ENCODE measurements at places on chromosomes 7 and 10. TPM values are rescaled to one million over a fixed set of nuclear protein-coding genes. Genes with fewer than 3 reads are reported as not detected.

DNA sequence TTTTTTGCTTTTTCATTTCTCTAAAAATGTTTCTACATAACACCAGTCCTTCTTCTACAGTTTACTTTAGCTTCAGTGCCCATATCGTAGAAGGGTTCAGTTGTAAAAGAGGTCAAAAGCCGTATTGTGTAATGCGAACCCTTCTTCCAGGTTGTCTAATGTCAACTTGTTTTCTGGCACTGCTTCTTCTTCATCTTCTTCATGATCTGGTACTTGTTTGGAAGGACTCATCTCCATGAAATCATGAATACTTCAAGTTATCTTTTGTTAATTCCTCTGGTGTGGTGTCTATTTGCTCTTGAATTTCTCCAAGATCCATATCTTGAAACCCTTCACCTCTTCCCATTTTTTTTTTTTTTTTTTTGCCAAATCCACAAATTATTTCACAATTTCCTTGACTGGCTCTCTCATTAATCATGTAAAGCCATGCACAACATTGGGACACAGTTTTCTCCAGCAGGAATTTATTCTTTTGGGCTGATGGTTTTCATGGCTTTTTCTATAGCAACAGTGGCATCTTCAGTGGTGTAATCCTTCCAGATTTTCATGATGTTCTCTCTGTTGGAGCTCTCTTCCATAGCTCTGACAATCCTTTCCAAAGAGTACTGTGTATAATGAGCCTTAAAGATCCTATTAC lies 85.1 kb downstream of the CPED1 start:
- DNase-seq: no peak

DNA sequence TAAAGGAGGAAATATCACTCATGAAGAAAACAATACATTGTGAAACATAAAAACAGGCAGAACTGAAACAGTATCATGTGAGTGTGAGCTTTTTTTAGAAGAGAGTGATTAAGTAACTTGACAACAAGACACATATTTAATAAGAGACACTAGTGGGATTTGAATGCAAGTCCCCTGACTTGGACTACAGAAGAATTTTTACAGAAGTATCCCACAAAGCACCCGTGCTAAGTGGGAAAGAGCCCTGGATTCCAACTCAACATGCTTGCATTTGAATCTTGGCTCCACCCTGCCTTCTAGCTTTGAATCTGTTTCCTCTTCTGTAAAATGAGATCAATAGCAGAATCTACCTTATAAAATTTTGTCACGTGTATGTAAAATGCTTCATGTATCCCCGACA lies 166.2 kb downstream of the ZNF365 start:
- DNase-seq: no peak

GRCh38 chr10:20890491-20891337 lies 6.4 kb downstream of the NEBL start:
- DNase-seq: peak; percentile 70

GRCh38 chr10:77591238-77591880 lies 46.2 kb downstream of the KCNMA1 start:
- no peak for DNase-seq

DNA sequence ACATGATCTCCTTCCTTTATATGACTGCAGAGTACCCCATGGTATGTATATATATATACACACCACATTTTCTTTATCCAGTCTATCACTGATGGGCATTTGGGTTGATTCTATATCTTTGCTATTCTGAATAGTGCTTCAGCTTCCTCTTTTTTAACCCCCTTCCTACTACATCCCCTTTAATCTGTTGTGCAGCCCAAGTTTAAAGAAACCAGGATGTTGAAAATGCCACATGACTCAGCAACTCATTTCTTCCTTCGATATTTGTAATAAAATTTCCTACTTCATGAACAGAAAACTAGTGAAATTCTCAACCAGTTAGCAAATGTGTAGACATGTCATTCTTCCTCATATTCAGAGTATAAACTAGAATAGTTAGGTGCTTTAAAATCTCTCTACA lies 1245.7 kb upstream of the SORCS1 start:
- DNase-seq: no peak

DNA sequence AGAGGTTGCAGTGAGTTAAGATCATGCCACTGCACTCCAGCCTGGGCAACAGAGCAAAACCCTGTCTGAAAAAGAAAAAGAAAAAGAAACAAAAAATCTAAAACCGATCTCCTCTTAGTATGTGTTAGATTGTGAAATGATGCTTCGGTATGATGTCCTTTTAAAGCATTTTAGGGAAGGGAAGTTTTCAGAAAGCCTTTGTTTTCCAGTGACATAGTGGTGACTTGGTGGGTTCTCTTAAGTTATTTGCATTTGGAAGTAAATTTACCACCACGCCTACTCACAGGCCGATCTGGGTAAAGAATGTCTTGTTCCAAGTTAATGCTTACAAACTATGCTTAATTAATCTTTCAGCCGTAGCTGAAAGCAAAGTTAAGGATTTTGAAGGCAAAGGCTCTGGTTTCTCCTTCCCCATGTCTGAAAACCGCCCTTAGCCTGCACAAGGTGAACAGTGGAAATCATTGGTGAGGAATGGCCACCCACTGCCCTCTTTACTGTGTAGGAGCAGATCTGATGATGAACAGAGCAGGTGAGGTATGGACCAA lies 10.7 kb downstream of the MTURN start:
- no peak for DNase-seq

GRCh38 chr10:79181227-79181626 lies 112.5 kb downstream of the ZMIZ1 start:
- DNase-seq: no peak

DYNC1I1 gene
- 20.6 TPM for polyA plus RNA-seq

EPO gene
- polyA plus RNA-seq: 0.46 TPM

POP7 gene
- 40.2 TPM for polyA plus RNA-seq

PGAM2 gene
- polyA plus RNA-seq: 213 TPM

OR9A2 gene
- not detected for polyA plus RNA-seq

AKR1C4 gene
- polyA plus RNA-seq: not detected

GPR26 gene
- polyA plus RNA-seq: not detected

Measured in cardiac muscle cell (in vitro differentiated cells and primary cell).